ENCODE measurements at places on chromosomes 6 and 20.

DNA sequence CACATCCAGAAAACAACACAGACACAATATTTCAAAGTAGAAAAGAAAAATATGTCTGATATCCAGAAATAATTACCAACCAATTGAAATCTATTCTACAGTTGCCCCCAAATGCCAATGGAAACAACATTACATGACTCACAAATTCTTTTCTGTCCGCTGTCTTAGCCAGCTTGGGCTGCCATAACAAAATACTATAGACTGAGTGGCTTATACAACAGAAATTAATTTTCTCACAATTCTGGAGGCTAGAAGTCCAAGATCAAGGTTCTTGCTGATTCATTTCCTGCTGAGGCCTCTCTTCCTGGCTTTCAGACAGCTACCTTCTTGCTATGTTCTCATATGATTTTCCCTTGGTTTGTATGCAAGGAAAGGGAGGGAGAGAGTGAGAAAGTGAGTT is 698.1 kb downstream of the DHX35 start:
- no peak for DNase-seq

DNA sequence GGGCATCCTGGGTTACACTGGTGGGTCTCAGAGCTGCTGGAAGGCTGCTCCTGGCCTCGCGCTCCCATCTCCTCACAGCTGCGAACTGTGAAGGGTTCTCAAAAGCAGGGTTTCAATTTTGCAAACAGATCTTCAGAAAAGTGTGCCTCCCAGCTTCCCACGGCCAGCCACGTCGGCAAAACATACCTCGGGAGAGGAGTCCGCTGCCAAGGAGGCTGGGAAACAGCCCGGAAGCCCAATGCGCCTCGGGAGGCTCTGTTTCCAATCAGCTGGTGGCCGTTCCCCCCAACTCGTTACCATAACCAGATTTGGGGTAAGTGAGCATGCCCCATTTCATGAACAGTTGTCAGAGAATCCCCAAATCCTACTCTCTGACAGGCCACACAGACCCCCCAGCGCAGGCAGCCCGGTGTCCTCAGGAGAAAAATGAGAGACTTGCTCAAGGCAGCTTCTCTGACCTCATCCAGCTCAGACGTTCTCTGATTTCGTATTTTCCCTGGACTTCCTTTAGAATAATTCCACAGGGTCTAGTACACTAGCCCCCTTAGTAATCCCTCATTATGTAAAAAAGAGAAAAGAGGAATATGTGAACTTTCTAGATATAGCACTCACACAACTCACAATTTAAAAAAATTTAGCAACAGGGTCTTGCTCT is 98.4 kb downstream of the SNX5 start:
- DNase-seq: no peak

GRCh38 chr6:112343977-112344376 is 3.2 kb upstream of the RFPL4B start:
- no peak for DNase-seq

- no peak for DNase-seq
Measured at GRCh38 chr20:48421547-48421946, 406.3 kb downstream of the PREX1 start.

DNA sequence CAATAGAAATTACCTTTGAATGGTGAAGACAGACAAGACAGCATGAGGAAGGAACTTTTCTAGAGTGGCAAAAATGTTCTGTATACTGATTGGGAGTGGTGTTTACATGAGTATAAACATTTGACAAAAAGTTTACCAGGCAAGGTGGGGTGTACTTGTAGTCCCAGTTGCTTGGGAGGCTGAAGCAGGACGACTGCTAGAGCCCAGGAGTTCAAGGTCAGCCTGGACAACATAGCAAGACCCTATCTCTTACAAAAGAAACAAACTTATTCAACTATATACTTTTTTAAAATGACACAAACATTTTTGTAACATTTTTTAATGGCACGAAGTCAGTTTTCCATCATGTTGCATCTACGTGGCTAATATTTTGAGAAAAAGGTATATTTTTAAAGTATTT is 40.5 kb downstream of the ZHX3 start:
- no peak for DNase-seq

Measured in H4 (cell line).